ENCODE measurements at places on chromosomes 7 and 10. TPM values are rescaled to one million over a fixed set of nuclear protein-coding genes. Genes with fewer than 3 reads are reported as not detected.

DNA sequence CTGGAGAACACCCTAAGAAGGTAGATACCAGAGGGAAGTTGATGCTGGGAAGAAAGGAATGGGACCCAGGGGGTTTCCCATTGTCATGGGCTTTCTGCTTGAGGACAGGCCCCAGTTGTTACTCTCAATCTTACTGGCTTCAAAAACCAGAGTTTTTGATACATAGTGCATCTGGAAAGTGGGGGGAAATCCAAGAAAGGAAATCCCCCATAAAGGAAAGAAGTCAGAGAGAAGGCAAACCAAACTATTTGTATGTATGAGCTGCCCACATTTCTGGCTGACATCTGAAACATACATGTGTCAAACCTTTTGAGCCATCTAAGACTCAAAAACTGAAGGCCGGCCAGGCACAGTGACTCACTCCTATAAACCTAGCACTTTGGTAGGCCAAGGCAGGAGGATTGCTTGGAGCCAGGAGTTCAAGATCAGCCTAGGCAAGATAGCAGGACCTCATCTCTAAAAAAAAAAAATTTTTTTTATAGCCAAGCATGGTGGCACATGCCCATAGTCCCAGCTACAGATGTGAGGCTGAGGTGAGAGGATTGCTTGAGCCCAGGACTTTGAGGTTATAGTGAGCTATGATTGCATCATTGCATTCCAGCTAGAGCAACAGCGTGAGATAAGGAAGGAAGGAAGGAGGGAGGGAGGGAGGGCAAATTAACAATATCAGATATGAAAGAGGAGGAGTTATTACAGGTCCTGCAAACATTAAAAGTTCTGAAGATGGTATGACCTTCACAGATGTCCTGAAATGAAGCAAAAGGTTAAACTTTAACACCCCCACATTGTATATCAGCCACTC is 6.7 kb upstream of the COA1 start:
- peaks cover 22% of the 10 kb centered on the region for H3K4me1 ChIP-seq
- DNase-seq: peak; percentile 74
- H3K4me3 ChIP-seq: no peak overlapping the region
- peak overlapping the region; percentile 73 for H3K27ac ChIP-seq

- H3K4me1 ChIP-seq: peaks cover 9% of the 10 kb centered on the region
- peaks cover 59% of the 10 kb centered on the region for H3K36me3 ChIP-seq
- H3K4me3 ChIP-seq: no peak overlapping the region
- DNase-seq: no peak
These were observed 40.2 kb downstream of the SND1 start for GRCh38 chr7:127692200-127692599.

- H3K27me3 ChIP-seq: no peaks in the 10 kb centered on the region
- H3K4me3 ChIP-seq: no peak overlapping the region
- H3K4me1 ChIP-seq: no peaks in the 10 kb centered on the region
- peaks cover 2% of the 10 kb centered on the region for H3K36me3 ChIP-seq
These were observed 141.2 kb upstream of the ZNF716 start for GRCh38 chr7:57308631-57309408.

DNA sequence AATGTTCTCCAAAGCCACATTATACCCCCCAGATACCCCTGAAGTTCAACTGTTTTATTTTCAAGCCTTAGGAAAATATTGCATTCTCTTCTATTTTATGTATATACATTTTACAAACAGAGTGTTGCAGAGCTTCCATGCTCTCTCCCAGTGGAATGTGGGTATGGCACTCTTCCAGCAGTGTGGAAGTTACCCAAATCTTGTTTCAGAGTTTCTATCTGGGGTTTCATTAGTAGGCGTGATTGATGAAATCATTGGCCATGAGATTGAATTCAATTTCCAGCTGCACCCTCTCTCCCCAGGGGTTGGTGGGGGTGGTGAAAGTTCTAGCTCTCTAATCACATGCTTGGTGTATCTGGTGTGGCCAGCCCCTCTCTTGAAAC is 350.4 kb downstream of the RPS24 start:
- H3K36me3 ChIP-seq: no peaks in the 10 kb centered on the region
- no peaks in the 10 kb centered on the region for H3K4me1 ChIP-seq
- DNase-seq: no peak
- H3K27me3 ChIP-seq: no peaks in the 10 kb centered on the region

GRCh38 chr10:67784474-67784873 is 53.5 kb downstream of the DNAJC12 start:
- no peak for DNase-seq
- no peak overlapping the region for H3K27ac ChIP-seq
- H3K36me3 ChIP-seq: no peaks in the 10 kb centered on the region
- peaks cover 29% of the 10 kb centered on the region for H3K4me1 ChIP-seq

DNA sequence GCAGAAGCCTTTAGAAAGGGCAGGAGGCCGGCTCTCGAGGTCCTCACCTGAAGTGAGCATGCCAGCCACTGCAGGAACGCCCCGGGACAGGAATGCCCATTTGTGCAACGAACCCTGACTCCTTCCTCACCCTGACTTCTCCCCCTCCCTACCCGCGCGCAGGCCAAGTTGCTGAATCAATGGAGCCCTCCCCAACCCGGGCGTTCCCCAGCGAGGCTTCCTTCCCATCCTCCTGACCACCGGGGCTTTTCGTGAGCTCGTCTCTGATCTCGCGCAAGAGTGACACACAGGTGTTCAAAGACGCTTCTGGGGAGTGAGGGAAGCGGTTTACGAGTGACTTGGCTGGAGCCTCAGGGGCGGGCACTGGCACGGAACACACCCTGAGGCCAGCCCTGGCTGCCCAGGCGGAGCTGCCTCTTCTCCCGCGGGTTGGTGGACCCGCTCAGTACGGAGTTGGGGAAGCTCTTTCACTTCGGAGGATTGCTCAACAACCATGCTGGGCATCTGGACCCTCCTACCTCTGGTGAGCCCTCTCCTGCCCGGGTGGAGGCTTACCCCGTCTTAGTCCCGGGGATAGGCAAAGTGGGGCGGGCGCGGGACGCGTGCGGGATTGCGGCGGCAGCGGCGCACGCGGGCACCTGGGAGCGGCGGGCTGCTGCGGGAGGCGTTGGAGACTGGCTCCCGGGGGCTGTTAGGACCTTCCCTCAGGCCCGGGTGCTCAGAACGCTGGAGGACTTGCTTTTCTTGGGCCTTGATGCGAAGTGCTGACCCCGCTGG is at the start of gene FAS:
Gene FAS (plus strand): TSS at position 415 of the 777 bp plus-strand sequence. CDS start 79 bp downstream, at position 494.
- H3K27me3 ChIP-seq: no peaks in the 10 kb centered on the region
- H3K27ac ChIP-seq: peak within 1 kb of the TSS; percentile 94
- peaks cover 61% of the 10 kb centered on the region for H3K4me1 ChIP-seq
- peak; percentile 91 for DNase-seq
- peak within 1 kb of the TSS; percentile 87 for H3K4me3 ChIP-seq

DNA sequence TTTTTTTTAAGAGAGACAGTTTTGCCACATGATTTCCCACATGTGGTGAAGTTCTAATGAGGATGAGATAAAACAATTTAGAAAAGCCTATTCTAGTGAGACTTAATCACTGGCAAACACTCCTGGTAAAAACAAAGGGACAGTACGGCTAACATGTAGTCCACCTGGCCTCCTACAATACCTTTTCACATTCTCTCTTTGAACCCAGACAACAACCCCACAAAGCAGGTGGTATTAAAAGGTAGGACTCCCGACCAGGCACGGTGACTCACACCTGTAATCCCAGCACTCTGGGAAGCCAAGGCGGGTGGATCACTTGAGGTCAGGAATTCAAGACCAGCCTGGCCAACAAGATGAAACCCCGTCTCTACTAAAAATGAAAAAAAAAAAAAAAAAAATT is 12.4 kb downstream of the PARD3 start:
- H3K27ac ChIP-seq: no peak overlapping the region
- no peaks in the 10 kb centered on the region for H3K4me1 ChIP-seq
- no peak for DNase-seq
- H3K36me3 ChIP-seq: no peaks in the 10 kb centered on the region
- no peak overlapping the region for H3K4me3 ChIP-seq

DNA sequence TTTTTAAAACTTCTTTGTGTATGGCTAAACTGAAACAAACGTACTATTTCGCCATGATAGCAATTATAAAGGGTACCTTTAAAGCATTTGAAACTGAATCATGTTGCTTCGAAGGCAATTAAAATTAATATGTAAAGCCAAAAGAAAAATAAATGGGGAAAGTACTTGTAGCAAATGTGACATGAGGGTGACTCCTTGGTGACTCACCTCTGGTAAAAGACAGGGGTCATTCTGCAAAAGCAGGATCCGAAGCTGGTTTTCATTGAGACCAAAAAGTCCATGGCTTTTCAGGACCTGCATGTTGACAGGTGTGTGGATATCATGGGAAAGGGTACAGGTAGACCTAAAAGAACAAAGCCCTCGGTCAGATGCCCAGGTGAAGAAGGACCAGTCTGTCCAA is 1.5 kb downstream of the ZC3HAV1L start:
- peak overlapping the region; percentile 82 for H3K4me3 ChIP-seq
- no peak for DNase-seq
- peaks cover 36% of the 10 kb centered on the region for H3K36me3 ChIP-seq

- no peak overlapping the region for H3K4me3 ChIP-seq
- DNase-seq: no peak
- peaks cover 13% of the 10 kb centered on the region for H3K27me3 ChIP-seq
- no peaks in the 10 kb centered on the region for H3K36me3 ChIP-seq
These were observed 113.3 kb downstream of the ARHGAP22 start for GRCh38 chr10:48491392-48492139.

Gene C7orf57
- 0.46 TPM for total RNA-seq

DNA sequence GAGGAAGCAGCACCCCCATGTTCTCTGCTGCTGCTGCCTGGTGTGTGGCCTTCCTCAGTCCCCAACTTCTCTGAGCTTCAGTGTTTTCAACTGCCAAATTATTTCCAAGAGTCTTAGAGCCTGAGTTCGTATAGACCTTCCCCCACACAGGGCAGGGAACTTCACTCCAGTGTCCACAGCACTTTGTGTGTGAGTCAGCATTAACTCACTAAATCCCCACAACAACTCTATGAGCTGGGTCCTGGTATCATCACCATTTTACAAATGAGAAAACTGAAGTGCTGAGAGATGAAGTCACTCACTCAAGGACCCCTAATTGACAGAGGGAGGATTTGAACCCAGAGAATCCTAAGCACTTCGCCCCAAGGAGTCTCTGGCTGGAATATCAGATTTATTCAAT is 48.3 kb downstream of the ADCYAP1R1 start:
- H3K27me3 ChIP-seq: peaks cover 2% of the 10 kb centered on the region
- H3K4me1 ChIP-seq: no peaks in the 10 kb centered on the region
- no peak overlapping the region for H3K27ac ChIP-seq
- DNase-seq: no peak
- no peak overlapping the region for H3K4me3 ChIP-seq

- peaks cover 5% of the 10 kb centered on the region for H3K4me1 ChIP-seq
- no peak for DNase-seq
- H3K27ac ChIP-seq: no peak overlapping the region
- H3K4me3 ChIP-seq: no peak overlapping the region
- H3K27me3 ChIP-seq: peaks cover 5% of the 10 kb centered on the region
- H3K36me3 ChIP-seq: no peaks in the 10 kb centered on the region
These were observed 110.2 kb downstream of the RAB11FIP2 start for GRCh38 chr10:117936566-117936965.

Gene TMEM120A
- 14.5 TPM for total RNA-seq

Gene TAS2R5
- 0.75 TPM for total RNA-seq

All from activated CD4-positive, alpha-beta T cell treated with anti-CD3 and anti-CD28 coated beads for 36 hours (primary cell).